ENCODE measurements at places on chromosomes 1 and 21.

DNA sequence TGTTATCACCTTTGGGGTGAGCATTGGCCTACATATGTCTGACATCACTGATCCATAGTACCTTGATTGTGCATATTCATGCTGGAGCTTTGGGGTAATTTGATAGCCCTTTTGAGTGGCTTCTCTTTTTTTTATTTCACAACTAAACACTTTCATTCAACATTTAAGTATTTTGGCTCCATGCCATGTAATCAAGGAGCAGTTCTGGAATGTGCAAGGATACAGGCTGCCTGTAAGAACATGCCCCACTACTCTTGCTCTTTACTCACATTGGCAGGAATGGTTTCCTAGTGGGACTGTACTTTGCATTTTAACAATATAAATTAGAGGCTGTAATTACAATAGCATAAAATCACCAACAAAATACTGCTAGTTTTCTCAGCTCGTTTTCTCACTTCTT is 300.7 kb upstream of the SPAG17 start:
- no peak for DNase-seq

DNA sequence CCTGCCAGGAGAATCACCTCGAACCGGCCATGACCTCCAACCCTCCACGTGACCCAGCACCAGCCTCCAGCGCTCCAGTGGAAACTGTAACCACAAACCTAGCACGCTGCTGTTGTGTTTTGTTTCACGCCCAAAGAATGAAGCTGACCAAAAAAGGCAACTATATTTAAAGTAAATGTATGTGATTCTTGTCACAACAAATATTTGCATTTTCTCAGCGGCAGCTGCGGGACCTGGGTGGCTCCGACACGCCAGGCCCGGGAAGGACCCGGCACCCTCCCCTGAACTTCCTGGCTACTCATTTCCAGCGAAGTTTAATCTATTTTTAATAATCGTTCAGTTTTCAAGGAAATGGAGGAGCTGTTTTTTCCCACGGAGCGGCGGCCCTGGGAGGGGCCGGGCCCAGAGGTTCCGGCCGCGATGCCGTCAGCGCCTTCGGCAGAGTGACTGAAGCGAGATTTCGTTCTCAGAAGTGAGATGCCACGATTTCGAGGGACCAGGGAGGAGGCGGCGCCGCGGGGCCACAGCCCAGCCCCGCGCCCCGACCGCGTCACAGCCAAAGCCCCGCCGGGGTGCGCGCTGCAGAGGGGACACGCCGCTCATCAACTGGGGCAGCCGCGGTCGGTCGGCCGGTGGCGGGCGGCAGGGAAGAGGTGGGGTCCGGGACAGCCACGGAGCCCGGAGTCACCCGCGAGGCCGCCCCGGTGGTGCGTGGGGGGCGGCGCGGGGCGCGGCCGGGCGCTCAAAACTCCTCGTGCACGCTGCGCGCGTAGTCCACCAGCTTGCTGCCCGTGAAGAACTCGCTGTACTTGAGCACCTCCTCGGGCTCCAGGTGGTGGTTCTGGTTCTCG is 3.0 kb upstream of the TNFRSF4 start:
- DNase-seq = no peak

GRCh38 chr1:9164532-9164900 is 35.6 kb upstream of the GPR157 start:
- no peak for DNase-seq

- DNase-seq = peak; percentile 53
These were observed 22.7 kb downstream of the MAP7D1 start for GRCh38 chr1:36178471-36179219.

DNA sequence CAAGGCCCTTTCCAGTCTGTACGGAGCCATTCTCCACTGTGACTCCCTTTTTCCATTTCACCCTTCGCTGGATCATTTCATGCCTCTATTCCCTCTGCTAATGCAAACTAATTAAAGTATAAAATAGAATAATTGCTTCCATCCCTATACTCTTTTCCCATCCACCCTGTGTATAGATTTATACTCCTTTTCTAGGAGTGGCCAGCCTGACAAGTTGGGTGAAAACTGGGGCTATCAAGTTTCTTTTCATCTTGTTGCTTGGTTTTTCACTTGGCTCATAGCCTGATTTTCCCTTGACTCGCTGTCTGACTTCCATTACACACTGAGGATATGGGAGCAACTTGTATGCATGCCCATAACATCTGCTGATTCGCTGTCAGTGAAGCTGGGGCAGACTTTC is 107.0 kb downstream of the PLXNA2 start:
- no peak for DNase-seq

- no peak for DNase-seq
These were observed 170.0 kb downstream of the LTN1 start for GRCh38 chr21:28822486-28823335.

- DNase-seq = no peak
These were observed 51.2 kb downstream of the DIP2A start for GRCh38 chr21:46509741-46510502.

DNA sequence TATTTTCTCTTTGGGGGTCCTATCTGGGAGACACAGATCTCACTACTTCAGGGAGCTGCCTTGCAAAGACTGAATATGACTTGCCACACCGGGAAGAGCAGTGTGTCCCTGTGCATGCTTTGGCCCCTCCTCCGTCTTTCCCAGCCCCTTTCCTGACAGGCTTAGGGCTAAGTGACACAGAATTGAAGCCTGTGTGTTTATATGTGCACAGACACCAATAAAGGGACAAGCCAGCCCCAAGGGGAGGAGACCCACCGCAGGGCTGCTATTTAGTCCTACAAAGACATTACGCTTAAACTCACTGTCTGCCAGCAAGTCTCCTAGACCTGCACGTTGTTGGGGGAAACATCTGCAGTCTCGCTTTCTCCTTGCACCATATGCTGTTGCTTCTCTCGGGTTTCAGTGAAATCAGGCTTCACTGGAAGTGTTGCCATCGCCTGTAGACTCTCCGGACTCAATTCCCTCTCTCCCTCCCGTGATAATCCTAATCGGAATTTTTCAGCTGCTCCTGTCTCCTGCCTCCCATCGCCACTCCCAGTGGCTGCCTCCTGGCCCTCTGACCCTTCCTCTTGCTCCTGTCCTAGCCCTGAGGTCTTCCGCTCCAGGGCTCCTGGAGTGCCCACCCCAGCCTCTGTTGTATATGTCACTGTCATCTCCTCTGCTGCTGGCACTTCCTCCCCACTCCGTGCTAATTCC is 58.5 kb upstream of the LRRC53 start:
- DNase-seq = no peak

DNA sequence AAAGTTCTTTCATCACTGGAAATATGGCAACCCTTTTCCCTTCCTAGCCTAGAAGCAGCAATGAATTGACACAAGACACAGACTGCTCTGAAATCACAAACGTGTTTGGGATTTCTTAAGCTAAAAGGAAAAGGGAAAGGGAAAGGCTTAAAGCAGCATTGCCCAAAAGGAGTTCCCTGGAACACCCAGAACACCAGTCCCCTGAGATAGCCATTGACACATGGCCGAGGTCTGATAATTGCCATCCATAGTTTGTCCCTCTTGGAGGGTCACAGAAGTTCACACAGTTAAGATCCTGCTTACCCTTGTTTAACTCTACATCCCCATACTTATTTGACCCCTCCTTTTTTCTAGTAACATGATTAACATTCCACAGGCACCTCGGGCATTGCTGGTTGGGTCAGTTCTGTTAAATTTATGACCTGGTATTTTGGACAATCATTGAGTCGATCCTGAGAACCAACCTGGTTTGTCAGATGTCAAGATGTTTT is 72.9 kb downstream of the ZNF281 start:
- DNase-seq = no peak

GRCh38 chr21:17542371-17543011 is 29.6 kb downstream of the CXADR start:
- DNase-seq = no peak

DNA sequence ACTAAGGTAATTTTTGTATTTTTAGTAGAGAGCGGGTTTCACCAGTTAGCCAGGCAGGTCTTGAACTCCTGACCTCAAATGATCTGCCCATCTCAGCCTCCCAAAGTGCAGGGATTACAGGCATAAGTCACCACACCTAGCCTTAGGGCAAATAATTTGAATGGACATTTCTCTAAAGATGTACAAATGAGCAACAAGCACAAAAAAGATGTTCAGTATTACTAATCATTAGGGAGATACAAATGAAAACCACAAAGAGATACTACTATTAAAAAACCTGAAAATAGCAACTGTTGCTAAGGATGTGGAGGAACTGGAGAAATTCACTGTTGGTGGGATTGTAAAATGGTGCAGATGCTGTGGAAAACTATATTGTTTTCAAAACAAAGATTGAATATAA is 79.1 kb downstream of the GABPA start:
- no peak for DNase-seq

Measured in endothelial cell (in vitro differentiated cells).